ENCODE measurements at places on chromosomes 7 and 10. TPM values are rescaled to one million over a fixed set of nuclear protein-coding genes. Genes with fewer than 3 reads are reported as not detected.

The SH3PXD2A gene
- polyA plus RNA-seq = 2.5 TPM

The STAG3 gene
- polyA plus RNA-seq = 0.10 TPM

The ARHGEF35 gene
- polyA plus RNA-seq = 0.02 TPM

The C10orf53 gene
- polyA plus RNA-seq = not detected

The PLEKHA1 gene
- 10.6 TPM for polyA plus RNA-seq

The LIPK gene
- polyA plus RNA-seq = not detected

The ZNF212 gene
- polyA plus RNA-seq = 9.3 TPM

The ASL gene
- 141 TPM for polyA plus RNA-seq

The CRHR2 gene
- not detected for polyA plus RNA-seq

The SLC35G1 gene
- 7.3 TPM for polyA plus RNA-seq

The CNPY4 gene
- polyA plus RNA-seq = 65.0 TPM

GRCh38 chr7:84248843-84249242, 54.3 kb upstream of the SEMA3A start:
- no peak for DNase-seq

- DNase-seq = no peak
Observed at GRCh38 chr7:99112979-99113378, 30.9 kb downstream of the SMURF1 start.

DNA sequence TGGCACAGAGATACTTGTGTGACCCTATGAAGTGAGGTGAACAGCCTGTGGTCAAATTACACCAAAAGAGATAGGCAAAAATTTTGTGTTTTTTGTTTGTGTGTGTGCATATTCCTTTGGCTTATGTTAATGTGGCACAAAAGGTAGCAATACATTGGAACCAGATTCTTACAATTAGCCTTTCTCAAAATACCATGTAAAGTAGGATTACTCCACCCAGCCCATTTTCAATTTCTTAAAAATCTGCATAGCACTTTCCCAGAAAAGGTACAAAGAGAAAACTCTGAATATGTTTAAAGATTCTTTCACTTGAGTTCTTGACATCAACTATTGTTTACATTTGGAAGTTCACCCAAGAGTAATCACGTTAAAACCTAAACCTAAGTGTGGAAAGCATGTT, 157.3 kb upstream of the YAE1 start:
- no peak for DNase-seq

GRCh38 chr7:147081117-147081516, 964.5 kb downstream of the CNTNAP2 start:
- no peak for DNase-seq

DNA sequence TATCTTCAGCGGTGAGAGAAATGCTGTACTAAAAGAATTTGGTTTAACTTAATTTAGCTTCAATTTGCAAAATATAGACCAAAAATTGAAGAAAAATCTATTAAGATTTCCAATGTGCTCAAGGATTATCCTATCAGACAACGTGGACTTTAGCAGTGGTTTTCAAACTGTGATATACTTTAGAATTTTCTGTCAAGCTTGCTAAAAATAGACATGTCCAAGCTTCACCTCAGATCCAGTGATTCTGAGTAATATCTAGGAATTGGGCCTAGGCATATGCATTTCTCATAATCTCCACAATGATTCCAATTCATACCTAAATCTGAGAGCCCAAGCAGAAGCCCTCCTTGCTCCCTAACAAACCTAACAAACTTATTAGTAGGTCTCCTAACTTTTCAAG, 3.4 kb downstream of the WASL start:
- DNase-seq = no peak

DNA sequence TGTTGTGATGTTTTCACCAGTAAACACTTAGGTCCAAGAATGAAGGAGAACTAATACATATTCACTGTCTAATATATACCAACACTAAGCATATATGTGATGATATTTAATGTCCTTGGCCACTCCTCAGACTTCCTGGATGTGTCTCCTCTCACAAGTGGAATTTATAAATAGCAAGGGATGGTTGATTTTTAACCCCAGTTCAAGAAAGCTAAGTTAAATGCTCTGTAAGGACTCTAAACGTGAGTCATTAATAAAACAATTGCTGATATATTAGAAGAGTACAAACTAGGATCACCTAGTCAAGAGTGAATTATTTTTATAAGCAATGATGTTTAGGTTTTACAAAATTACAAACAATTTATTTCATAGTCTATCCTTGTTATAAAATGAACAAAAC, 355.9 kb upstream of the TMEM229A start:
- no peak for DNase-seq

GRCh38 chr7:45027774-45028114, 27.7 kb downstream of the CCM2 start:
- DNase-seq = no peak

DNA sequence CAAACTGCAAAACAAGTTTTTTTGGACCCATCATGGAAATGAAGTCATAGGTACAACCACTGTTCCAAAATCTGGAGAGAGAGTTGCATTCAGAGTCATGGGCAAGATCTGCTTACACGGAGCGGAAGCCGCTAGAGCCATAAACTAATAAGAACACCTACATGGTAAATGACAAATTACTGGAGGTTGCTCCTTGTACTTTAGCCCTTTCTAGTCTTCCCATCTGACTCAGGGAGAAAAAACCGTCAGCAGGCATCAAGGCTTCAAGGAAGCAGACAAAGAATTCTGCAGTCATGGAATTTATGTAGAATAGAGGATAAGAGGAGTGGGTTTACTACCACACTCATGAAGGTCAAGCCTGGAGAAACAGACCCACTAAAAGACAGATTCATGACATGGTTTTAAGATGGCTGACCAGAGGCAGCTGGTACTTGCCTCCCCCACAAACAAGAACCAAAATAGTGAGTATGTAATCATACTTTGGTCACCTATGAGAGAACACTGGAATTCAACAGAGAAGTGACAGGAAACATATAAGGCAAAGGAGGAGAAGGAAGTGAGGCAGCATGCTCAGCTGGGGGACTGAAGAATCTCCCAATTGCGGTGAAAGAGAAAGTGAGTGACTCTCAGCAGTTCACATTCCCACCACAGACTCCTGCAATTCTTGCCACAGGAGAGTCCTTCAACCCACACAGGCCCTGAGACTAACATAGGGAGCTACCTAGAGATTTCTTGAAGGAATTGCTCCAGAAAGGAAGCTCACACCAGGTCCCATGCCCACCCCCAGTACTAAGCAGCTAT, 42.4 kb upstream of the ASAH2 start:
- DNase-seq = no peak

DNA sequence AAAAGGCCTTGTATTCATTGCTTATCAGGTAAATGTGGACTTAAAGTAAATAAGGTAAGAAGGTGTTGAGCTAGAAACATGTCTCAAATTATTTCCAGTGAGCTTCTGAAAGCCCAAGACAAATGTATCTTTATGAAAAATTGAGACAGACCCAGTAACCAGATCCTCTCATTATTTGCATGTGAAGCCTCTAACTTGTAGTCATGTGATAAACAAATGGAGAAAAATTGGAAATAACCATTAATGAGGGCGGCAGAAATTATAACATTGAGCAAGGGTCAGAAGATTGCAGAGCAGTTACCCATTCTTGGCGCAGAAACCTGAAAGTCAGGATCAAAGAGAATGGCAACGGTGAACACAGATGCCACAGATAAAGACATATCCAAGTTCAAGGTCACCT, at the start of gene TAS2R40:
Gene TAS2R40, plus strand, starts transcription at position 301 of the 400 bp plus-strand sequence. Its CDS starts 42 bp downstream, at position 343.
- DNase-seq = no peak

DNA sequence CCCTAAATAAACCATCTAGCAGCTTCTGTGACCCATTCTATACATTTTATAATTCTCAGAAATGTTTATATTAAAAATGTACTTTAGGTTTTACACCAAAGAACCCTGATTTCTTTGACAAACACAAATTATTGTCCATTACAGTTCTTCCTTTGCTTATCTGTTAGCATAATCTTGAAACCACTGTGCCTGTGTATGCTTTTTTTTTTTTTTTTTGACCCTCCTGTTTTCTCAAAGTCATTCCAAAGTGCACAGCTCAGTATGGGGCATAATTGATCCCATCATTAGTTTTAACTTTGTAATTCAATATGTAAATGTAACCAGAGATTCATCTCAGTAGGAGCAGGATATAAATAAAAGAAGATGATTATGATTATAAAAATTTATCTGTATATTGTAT, 229.3 kb downstream of the DGKB start:
- no peak for DNase-seq

GRCh38 chr10:110789604-110790433, 81.9 kb upstream of the PDCD4 start:
- DNase-seq = no peak

GRCh38 chr7:115561335-115562110, 469.0 kb downstream of the TFEC start:
- DNase-seq = no peak

DNA sequence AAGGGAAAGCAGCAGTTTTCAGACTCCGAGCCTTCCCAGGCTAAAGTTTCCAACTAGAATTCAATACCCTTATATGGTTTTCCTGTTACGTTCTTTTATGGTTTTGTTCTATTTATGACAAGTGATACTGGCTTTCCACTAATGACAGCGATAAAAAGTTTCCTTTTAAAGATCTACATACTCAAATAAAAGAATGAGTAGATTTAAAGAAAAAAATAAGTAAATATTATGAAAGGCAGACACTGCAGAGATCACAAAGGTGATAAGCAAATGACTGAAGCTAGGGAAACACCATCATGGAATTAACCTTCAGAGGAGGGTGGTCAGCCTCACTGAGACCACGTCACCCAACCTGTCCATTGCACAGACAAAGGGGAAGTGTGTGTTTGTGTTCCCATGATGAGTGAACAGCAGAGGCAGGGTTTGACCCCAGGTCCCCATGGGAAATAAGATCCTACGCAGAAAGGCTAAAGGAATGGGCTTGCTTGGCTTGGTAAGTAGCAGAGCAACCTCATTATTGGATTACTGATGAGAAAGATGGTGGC, 4.0 kb downstream of the VSIR start:
- DNase-seq = no peak

DNA sequence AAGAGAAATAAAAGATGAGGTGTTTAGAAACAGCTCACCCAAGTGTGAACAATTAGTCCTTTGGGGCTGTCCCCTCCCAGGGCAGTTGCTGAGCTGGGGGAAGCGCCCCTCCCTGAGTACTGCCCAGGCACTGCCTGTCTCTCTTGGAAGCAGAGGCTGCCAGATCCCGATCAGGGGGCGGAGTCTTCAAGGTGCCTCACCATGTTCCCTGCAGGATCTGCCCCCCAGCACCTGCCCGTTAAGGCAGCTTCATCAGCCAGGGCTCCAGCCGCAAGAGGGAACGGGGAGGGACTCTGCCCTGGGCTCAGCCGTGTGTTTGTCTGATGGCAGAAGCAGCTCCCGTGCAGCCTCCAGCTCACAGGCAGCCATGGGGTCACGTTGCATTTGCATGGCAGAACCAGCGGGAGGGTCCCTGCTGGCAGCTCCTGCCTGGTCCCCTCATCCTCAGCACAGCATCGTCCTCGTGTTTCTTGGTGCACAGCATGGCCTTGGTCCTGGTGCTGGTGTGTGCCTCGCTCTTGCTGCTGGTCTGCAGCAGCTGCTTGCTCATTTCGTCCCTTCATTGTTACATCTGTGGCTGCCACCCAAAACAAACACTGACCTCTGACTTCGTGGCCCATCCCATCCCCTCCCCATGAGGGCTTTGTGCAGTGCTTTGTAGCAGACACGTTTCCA, 10.7 kb upstream of the DPYSL4 start:
- peak; percentile 77 for DNase-seq

DNA sequence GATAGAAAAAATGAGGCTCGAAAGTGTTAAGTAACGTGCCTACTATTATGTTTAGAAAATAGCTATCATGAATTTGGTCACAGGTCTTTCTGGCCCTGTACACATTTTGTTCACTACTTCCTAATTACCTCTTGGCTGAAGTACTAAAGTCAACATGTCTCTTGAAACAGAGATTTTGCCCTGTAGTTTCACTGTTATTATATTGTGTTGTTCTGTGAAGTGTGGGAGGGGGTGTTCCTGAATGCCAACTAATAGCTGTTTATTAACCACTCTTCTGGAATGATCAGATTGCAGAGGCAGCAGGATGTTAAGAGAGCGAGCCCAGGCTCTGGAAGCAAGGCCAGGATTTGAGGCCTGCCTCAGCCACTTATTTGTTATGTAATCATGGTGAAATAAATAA, 72.1 kb downstream of the RNF133 start:
- no peak for DNase-seq

DNA sequence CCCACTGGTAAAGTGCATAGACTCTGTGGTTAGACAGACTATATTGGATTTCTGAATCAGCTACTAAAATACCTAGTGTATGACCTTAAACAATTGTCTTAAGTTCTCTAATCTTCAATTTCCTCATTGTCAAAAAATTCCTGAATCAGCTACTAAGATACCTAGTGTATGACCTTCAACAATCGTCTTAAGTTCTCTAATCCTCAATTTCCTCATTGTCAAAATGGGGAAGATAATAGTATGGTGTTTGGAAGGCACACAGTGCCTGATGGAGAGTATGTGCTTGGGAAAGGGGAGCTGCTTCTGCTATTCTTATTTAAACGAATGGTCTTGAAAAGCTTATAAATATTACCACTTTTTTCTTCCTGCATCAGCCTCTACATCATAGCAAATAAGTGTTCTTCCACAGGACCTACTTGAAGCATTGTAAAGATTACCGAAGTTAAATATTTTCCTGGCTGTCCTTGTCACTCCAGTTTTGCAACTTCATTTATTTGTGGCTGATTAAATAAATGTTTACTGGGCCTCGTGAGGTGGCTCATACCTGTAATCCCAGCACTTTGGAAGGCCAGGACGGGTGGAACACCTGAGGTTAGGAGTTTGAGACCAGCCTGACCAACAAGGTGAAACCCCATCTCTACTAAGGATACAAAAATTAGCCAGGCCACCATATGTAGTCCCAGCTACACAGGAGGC, 64.4 kb upstream of the ITGA8 start:
- no peak for DNase-seq

DNA sequence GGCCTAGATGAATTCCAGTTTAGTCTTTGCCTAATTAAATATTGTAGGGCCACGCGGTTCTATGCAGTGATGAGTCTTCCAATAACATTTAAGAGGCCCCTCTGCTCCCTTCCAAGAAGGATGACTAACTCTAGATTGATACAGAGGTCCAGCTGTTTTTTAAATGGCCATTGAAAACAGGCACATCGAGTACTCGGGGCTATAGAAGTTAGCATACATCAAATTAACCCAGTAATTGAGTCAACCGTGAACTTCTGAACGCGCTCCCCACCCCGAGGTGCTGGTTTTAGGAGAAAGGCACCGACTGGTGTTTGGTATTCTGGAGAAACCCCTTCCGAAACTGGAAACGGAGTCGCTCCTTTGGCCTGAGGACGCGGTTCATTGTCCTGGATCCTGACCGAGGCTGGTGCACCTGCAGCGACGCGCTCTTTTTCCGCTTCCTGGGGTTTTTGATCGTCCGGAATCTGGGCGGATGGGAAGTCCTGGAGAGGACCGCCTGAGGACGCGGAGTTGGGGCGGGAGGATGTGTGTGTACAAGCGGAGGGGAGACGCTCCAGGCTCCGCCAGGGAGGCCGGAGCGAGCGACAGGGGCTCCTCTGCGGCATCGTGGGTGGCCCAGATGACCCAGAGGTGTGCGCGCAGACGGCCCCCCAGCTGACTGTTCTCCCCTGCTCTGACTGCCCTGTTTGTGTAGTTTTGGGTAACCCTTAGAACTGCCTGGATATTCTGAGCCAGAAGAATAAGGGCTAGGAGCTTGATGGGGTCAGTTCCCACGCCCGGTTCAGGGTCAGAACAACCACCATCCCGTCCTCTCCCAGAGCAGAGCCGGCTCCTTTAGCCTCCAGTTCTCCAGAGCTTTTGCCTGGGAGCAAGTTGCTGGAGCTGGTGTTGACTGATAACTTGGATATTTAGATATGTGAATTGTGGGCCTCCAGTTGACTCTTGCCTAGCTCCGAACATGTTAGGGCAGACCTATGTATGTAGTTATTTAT, 711 bp downstream of the FAM221A start:
- DNase-seq = peak; percentile 90

All from SK-N-SH (cell line).